Fibroblast of skin of abdomen (primary cell): ENCODE measurements at places on chromosomes 1 and 21.

DNA sequence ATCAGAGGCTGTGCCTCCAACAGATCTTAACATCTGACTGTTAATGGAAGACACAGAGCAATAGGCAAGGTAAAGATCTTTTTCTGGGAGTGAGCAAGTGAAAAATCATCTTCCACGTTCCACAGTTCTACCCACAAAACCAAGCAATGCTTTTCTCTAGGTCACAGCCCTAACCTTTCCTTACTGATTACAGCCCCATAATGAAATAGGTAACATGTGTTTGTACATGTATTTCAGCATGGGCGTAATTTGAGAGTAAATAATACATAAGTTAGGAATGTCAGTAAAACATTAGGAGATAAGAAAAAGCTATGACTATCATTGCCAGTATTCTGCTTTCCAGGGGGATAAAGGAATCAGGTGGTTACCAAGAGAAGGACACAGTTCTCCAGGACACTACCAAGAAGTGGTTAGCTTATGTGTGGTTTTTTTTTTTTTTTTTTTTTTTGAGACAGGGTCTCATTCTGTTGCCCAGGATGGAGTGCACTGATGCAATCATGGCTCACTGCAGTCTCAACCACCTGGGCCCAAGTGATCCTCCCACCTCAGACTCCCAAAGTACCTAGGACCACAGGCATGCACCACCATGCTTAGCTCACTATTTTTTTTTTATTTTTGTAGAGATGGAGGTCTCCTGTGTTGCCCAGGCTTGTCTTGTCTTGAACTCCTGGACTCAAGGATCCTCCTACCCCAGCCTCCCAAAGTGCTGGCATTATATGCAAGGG is 72.0 kb downstream of the DAP3 start:
- DNase-seq, result no peak

DNA sequence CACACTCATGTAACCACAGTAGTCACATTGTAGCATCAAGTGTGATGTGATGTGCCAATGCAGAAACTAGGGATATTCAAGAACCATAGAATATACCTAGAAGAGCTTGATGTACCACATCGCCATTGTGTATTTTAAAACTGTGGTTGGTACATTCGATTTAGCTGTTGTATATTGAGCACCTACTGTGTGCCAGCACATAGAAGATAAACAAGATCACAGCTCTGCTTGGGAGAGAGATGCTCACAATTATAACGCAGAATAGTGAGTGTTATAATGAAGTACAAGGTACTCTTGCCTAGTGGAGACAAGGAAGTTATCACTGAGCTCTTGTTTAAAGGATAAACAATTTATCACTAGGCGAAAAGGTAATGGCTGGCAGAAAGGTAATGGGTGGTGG is 4.7 kb downstream of the BTF3L4 start:
- DNase-seq, result no peak

GRCh38 chr1:114320586-114320985 is 166.9 kb upstream of the SYT6 start:
- peak; percentile 94 for DNase-seq

DNA sequence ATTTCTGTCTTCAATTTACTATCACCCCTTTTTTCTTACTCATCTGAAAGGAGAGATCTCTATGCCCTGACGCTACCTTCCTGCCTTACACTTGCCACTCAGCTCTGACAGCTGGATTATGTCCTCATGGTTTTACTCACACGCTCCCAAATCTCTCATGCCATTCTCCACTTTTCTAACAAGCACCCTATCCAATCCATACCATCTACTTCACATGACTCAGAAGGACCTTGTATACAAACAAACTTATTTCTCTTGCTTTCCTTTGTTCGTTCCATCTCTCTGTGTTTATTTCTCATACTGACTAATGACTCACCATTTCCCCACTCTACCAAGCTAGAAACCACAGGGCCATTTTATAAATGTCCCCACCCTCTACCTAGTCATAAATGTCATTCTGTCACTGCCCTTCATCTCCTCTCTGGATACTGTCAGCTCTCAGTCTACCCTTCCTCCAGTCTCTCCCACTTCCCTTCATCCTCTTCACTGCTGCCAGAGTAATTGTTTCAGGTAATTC is 87.3 kb downstream of the USP24 start:
- DNase-seq, result no peak

DNA sequence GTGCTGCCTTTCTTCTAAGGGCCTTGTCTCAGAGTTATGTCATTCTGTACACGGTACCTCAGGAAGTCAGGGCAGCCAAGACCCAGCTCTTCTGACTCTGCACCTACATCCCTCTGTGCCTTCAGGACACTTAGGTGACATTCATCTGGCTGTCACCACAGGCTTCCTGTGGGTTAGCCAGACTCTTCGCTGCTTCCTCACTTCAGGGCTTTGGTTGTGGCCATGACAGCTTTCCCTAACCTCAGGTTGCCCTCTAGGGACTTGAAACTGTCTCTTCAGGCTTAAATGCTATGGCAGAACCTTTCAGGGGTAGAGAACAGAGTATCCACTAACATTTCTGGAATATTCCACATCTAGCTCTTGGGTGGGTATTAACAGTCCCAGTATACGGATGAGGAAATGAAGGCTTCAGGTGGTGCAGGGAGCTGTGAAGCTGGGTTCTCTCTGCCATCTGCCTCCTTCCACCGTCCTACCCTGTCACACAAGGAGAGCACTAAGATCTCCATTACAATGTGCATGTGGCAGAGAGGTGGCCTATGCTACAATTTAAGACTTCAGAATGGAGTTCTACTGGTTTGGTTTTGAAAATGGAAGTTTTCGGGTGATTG is 9.9 kb downstream of the TSSK3 start:
- no peak for DNase-seq

GRCh38 chr1:206041640-206042039 is 11.3 kb upstream of the RHEX start:
- no peak for DNase-seq

DNA sequence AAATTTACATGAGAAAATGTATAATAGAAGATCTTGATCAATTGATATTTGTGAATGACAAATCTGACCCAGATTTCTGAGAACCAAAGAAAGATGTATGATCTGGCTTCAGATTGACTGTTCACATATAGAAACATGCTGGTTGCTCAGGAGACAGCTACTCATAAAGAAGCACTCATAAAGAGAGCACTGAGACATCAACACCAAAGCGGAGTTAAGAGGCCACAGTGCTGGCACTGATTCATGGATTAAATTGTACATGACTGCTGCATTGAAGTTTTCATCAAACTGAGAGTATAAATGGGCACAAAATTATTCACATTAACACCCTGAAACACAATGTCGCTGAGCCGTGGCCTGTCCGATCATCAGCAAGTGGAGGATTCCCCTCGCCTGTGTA is 46.2 kb downstream of the SH3GLB1 start:
- DNase-seq, result no peak

DNA sequence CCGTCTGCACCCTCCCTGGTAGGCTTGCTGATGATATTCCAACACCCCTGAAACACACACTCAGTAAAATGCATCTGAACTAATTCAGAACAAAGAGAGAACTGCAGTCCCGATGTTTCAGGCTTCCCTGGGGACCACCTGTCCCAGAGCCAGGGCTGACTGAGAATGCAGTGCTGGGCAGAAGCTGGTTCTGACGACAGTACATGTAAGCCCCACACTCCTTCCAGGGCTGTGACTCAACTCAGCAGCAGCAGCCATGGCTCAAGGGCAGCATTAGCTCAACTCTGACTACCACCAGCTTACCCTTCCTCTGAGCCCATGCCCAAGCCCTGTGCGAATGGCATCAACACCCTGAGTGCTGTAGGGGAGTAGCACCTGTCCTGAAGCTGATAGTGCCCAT is 56.4 kb upstream of the SIPA1L2 start:
- peak; percentile 7 for DNase-seq

DNA sequence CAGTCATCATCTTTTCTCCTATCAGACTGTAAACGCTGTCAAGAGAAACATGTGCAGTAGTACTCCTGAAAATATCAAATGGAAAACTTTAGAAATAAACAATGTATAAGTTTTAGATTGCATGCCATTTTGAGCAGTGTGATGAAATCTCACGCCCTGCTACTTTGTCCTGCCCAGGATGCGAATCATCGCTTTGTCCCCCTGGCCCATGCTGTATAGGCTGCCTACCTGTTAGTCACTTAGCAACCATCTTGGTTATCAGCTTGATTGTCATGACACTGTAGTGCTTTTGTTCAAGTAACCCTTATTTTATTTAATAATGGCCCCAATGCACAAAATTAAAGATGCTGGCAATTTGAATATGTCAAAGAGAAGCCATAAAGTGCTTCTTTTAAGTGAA is 363.0 kb downstream of the ZP4 start:
- DNase-seq, result no peak

- no peak for DNase-seq
Measured at GRCh38 chr1:228099331-228099732, 3.8 kb downstream of the C1orf35 start.

DNA sequence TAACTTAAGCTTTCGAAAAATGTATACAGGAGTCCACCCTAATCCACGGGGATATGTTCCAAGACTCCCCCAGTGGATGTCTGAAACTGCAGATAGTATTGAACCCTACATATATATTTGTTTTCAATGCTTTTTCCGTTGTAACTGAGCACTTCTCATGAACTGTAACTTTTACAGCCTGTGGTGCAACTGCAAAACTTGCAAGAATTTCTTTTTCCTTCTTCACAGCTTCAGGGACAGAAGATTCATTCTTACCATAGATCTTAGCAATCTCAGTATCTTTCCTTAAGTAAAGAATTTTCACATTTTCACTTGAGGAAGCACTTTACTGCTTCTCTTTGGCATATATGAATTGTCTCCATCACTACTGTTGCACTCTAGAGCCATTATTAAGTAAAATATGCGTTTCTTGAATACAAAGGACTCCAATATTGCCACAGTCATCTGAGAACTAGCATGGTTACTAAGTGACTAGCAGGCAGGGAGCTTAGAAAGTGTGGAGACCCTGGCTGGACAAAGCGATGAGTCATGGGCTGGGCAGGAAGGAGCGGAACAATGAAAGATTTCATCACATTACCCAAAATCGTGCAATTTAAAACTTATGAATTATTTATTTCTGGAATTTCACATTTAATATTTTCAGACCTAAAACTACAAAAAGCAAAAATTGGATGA is 14.1 kb downstream of the DPYD start:
- DNase-seq, result peak; percentile 84

DNA sequence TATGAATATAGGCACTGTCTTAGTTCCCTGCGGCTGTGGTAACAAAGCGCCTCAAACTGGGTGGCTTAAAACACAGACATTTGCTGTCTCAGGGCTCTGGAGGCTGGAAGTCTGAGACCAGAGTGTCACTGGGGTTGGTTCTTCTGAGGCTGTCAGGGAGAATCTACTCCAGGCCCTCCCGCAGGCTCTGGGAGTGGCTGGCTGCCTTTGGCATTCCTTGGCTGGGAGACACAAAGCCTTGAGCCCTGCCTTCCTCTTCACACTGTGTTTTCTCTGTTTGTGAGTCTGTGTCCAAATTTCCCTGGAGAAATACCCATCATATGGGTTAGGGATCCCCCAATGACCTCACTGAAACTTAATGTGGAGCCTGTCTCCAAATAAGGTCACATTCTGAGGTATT is 38.5 kb downstream of the B3GALT5 start:
- peak; percentile 48 for DNase-seq

DNA sequence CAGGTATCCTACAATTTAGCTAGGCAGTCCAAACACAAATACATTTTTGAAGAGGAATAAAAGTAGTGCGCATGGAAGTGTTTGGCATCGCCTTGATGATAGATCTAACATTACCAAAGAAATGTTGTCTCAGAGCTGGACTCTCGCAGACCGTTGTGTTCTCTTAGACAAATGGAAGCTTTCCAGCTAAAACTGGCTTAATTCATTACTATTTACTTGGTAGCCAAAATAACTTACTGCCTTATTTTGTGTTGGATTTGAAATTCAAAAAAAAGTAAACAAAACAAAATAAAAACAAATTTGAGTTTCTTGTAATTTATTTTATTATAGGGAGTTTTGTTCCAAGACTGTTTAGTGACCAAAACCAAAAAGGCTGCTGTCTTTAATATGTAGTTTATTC is 51.6 kb downstream of the PDE4B start:
- DNase-seq, result no peak

GRCh38 chr1:178037510-178038253 is 56.2 kb upstream of the RASAL2 start:
- peak; percentile 79 for DNase-seq

GRCh38 chr1:87902830-87903229 is 574.1 kb downstream of the LMO4 start:
- peak; percentile 30 for DNase-seq

DNA sequence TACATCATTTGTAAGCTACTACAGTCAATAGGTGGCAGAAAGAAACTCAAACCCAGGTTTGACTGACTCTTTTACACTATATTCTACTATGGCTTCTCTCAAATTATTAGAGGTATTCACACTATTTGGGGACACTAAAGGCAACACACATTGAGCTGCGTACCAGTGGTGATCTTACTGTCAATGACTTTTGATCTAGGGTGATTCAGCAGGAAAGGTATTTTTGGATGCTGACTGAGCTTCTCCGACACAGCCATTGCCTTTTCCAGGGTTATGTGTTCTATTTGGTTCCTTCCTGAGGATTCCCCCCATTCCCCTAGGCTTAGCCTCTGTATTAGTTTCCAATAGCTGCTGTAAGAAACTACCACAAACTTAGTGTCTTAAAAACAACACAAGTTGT is 73.2 kb upstream of the JAK1 start:
- DNase-seq, result no peak

- no peak for DNase-seq
Measured at GRCh38 chr1:167726008-167726407, 4.2 kb downstream of the MPZL1 start.

- no peak for DNase-seq
Measured at GRCh38 chr1:176466514-176466913, 3.5 kb downstream of the PAPPA2 start.

DNA sequence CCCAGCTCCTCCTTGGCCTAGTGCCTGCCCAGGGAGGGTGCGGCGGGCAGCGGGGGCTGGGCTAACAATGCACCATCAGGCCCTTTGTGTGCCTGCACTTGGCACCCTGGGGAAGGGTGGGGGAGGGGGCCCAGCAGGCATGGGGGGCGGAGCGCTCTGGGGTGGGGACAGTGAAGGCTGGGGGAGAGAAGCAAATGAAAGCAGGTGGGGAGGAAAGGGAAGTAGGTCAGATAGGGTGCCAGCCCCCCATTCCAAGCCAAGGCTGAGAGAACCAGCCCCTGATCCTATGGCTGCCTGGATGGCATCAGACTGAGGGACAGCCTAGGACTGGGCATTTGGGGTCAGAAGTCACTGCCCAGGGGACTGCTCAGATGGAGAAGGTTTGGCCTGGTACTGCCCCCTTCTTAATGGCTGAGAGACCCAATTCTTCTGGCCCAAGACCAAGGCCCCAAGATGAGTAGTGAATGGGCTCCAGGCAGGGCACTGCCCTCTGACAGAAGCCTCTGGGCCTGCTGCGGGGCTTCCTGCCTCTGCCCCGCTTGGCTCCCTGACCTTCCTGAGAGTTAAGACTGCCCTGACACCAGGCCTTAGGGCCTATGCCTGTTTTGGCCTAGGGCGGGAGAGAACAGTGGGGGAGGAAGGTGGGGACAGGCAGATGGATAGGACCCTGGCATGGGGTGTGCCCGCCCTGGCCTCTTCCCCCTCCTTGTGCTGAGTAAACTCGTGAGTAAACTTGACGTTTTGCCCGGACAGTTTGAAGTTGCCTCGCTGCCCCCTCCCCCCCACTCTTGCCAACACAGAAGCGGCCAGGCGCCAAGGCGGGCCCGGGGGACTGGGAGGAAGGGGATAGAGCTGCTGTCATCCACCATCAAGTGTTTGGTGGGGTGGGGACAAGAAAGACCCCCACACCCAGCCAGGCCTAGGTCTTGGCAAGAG is 2.7 kb downstream of the ZBTB7B start:
- no peak for DNase-seq
